ENCODE measurements at places on chromosomes 6 and 20.

- DNase-seq, result no peak
Observed at GRCh38 chr6:46042355-46042999, 26.8 kb upstream of the CLIC5 start.

GRCh38 chr20:58694241-58695083 is 1.9 kb downstream of the NPEPL1 start:
- no peak for DNase-seq

- no peak for DNase-seq
Observed at GRCh38 chr6:33419580-33420490, at the start of gene SYNGAP1. TSS of gene SYNGAP1 (plus strand) at chr6:33420065. CDS start at chr6:33420265, 200 bp downstream.

GRCh38 chr6:52340603-52340880 is 21.4 kb upstream of the PAQR8 start:
- no peak for DNase-seq

GRCh38 chr6:87914637-87915395 is 132.8 kb upstream of the SPACA1 start:
- DNase-seq, result no peak
